ENCODE measurements at places on chromosomes 7 and 10.

GRCh38 chr10:15813415-15813814 is 46.9 kb downstream of the MINDY3 start:
- no peak for DNase-seq

- DNase-seq, result no peak
These were observed 369.1 kb downstream of the PLXNA4 start for GRCh38 chr7:132207211-132207610.

- DNase-seq, result no peak
These were observed 13.3 kb upstream of the CNNM1 start for GRCh38 chr10:99315853-99316252.

DNA sequence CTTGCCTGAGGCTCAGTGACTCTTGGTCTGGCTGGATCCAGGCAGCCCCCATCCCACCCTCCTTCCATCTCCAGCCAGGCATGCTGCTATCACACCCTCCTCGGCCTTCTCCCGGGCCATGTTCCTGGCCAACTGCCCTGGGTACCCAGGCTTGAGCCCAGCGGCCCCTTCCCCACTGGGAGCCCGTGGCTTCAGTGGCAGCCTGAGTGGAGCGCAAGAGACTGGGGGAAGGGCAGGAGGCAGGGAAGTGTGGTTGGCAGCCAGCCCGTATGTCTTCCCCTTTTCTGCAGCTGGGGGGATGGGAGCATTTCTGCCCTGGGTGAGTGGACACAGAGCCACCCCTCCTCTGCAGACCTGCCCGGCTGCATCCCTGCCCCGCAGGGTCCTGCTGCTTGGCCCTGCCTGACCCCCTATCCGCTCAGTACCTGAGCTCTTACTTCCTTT is 148.5 kb downstream of the ARHGAP22 start:
- peak; percentile 76 for DNase-seq

- DNase-seq, result no peak
These were observed 758.0 kb upstream of the LRRTM3 start for GRCh38 chr10:66167816-66168215.
